Dermis microvascular lymphatic vessel endothelial cell (primary cell): ENCODE measurements at places on chromosomes 1 and 21.

GRCh38 chr1:77498918-77499317 is 183.5 kb downstream of the ZZZ3 start:
- DNase-seq = peak; percentile 39

- DNase-seq = no peak
These were observed 19.9 kb downstream of the NIBAN1 start for GRCh38 chr1:184954232-184954995.

- no peak for DNase-seq
These were observed 14.1 kb upstream of the MYOG start for GRCh38 chr1:203099805-203100515.

DNA sequence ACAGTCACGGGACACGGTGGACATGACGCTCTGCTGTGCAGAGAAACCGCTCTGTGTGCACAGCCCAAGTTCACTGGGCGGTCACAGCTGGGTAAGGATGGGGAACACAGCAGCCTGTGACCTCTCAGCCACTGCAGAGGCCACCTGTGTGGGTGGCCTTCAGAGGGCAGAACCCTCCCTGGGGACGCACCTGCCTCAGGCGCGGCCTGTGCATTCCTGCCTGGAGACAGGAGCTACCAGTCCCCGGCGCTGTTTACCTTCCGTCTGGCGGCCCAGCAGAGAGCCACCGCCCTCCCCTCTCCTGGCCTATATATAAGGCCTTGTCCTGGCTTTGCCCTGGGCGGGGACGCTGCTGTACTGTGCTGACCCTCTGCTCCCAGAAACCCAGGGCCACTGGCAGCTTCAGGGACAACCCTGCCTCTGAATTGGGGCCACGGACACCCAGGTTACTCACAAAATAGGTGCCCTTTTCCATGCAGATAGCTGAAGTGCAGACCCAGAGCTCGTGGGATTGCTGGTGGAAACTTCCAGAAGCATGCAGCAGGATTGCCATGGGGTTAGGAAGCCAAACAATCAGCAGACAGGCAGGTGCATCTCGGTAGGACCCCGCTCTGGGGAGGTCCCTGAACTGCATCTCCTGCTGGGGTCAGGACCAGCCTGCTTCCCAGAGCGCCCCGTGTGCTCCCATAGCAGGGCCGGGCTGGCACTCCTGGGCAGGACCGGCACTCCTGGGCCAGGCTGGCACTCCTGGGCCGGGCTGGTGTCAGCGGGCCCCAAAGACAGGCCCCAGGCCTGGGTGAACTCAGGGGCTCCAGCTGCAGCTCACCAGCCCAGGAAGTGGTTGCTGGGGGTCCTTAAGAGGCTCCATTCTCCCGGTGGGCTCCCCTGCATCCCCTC is 83.6 kb downstream of the SIK1 start:
- DNase-seq = no peak

DNA sequence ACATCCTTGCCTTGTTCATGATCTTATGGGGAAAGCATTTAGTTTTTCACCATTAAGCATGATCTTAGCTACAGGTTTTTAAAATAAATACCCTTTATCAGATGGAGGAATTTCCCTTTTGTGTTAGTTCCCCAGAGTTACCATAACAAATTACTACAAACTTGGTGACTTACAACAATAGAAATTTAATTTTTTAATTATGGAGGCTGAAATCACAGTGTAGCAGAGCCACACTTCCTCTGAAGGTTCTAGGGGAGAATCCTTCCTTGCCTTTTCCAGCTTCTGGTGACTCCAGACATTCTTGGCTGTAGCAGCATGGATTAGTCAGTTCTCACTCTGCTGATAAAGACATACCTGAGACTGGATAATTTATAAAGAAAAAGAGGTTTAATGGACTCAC is 18.5 kb downstream of the MIGA1 start:
- peak; percentile 73 for DNase-seq

GRCh38 chr1:81114191-81114590 is 686.5 kb upstream of the ADGRL2 start:
- DNase-seq = no peak

DNA sequence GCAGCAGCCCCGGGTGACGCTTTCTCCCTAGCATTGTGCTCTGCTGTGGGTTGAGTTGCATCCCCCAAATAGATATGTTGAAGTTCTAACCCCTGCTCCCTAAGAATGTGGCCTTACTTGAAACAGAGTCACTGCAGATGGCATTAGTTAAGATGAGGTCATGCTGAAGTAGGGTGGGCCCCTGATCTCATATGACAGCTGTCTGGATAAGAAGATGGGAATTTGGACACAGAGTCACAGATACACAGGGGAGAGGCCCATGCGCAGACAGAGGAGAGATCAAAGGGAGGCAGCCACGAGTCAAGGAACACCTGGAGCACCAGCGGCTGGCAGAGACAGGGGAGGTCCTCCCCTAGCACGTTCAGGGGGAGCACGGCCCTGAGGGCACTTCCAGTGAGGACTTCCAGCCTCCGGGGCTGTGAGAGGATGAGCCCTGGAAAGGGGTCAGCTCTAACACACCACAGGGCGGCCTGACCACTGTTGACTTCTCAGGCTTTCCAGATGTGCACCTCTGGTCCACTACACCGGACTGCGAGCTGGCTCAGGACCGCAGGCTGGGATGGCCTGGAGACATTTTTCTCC is 46.4 kb downstream of the ABCG1 start:
- no peak for DNase-seq

GRCh38 chr1:117697220-117697781 is 91.5 kb downstream of the TENT5C start:
- DNase-seq = no peak

GRCh38 chr1:54037476-54037875 is 15.5 kb downstream of the TMEM59 start:
- peak; percentile 31 for DNase-seq

- no peak for DNase-seq
These were observed 413.4 kb upstream of the BEND5 start for GRCh38 chr1:49190138-49190537.
